ENCODE measurements at places on chromosomes 11 and 22.
A peak's percentile ranks its signal among the peaks of the same experiment; 100 is the strongest.

DNA sequence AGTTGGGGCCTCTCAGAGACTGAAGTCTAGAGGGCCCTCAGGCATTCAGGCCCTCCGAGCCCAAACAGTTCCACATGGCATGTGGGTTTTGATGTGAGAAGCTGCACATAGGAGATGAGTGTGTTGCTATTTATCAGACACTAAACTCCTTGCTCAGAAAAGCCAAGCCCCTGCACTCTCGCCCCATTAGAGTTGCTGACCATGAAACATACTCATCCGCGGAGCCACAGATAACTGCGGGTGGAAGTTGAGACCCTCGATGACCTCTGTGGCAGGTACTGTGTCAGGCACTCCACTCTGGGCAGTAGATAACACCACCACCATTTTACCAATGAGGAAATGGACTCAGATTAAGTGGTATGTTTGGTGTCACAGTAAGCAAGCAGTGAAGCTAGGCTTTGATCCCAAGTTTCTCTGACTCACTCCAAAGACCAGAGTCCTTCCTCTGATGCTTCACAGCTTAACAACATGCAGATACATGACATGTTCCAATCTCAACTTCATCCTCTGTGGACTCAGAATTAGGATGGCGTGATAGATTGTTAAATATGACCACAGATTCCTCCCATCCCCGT lies 202.1 kb downstream of the ADAMTS15 start:
- no peak for DNase-seq

GRCh38 chr22:28112548-28113043 lies 193.5 kb upstream of the PITPNB start:
- DNase-seq, result no peak

GRCh38 chr11:65778901-65779668 lies 1.7 kb downstream of the AP5B1 start:
- DNase-seq, result no peak

- no peak for DNase-seq
Measured at GRCh38 chr11:19218216-19218615, 16.4 kb upstream of the CSRP3 start.

DNA sequence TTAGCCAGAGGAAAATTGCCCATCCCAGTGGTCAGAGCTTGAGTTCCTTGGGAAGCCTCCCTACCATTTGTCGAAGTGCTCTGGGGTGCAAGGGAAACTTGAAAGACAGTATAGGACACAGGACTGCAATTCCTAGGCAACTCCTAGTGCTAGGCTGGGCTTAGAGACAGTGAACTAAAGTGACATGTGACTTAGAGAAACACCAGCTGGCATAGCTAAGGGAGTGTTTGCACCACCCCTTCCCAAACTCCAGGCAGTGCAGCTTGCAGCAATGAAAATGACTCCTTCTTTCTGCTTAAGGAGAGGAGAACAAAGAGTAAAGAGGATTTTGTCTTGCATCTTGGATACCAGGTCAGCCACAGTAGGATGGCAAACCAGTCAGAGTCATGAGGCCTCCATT lies 388.0 kb downstream of the DYNC2H1 start:
- no peak for DNase-seq

DNA sequence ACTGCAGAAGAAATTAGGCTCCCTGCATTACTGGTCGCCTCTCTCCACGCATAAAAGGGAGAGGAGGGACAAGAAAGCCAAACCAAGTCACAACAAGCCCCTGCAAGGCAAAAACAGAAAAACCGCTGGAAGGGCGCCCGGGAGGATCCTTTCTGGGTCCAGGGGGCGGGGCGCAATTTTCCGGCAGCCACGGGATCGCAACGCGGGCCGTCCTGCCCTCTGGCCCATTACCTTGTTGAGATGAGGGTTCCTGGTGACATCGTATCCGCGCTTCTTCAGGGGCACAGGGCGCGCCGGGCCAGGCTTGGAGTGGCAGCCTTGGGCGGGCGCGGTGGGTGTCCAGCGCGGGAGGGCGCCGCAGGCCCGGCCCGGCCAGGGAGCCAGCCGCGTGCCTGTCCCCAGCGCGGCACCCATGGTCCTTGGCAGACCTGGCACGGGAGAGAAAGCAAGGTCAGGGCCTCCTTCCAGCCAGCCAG lies 847 bp downstream of the ME3 start:
- DNase-seq, result peak; percentile 39

DNA sequence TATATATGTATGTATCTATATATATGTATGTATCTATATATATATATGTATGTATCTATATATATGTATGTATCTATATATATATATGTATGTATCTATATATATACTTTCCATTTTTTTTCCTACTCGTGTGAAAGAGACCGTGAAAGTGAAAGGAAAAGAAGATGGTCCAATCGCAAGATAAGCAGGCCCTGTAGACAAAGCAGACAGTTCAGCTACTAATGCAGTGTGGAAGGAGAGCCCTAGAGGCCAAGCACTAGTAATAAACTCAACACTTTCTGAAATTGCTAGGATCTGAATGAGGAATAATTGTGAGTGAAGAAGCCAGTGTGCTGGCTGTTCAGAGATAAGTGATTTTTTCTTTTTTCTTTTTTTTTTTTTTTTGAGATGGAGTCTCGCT lies 47.2 kb downstream of the MCHR1 start:
- DNase-seq, result no peak

DNA sequence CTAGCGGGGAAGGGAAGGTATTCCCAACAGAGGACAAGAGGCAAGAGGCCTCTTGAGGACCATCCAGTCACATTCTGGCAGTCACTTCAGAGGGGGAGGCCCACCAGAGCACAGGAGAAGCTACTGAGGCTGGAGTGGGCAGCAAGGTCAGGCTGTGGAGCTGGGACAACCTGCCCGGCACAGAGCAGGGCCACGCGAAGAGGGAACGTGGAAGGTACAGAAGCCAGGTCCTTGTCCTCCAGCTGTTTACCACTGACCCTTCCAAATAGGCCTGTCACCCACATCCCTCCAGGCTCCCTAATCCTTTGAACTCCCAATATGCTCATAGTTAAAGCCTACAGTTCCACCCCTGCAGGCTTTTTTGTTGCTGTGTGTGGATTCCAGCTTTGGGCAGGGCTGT lies 76.9 kb downstream of the IGLL1 start:
- DNase-seq, result no peak

- no peak for DNase-seq
Measured at GRCh38 chr11:111260811-111261210, 15.3 kb downstream of the POU2AF2 start.

GRCh38 chr22:42608823-42609361 lies 5.8 kb downstream of the POLDIP3 start:
- DNase-seq, result no peak

DNA sequence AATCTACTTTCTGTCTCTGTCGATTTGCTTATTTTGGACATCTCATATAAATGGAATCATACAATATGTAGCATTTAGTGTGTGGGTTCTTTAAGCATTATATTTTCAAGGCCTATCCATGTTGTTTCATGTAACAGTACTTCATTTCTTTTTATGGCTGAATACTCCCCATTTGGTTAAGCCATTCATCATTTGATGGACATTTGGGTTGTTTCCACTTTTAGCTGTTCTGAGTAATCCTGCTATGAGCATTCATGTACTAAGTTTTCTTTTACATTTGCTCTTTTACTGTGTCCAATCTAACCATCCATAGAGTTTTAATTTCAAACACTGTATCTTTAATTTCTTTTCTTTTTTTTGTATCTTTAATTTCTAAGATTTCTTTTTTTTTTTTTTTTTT lies 55.6 kb upstream of the SPTBN2 start:
- DNase-seq, result no peak

GRCh38 chr22:29816980-29817379 lies 21.1 kb downstream of the ASCC2 start:
- DNase-seq, result no peak

- no peak for DNase-seq
Measured at GRCh38 chr11:96113193-96113681, 189.3 kb upstream of the MTMR2 start.

DNA sequence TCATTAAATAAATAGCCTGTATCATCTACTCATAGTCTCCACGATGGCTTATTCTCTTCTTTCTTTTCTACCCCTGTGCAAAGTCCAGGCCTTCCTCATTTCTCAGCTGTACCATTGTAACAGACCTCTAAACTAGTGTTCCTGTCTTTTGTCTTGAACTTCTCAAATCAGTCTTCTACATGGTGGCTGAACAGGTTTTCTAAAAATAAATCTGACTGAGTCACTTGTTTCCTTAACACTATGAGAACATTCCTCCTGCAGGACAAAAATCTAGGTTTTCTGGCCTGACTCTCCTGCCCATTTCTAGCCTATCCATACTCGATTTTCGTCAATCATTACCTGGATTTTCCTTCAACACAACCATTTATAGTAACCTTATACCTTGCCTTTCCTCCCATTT lies 1080.8 kb upstream of the TENM4 start:
- no peak for DNase-seq

DNA sequence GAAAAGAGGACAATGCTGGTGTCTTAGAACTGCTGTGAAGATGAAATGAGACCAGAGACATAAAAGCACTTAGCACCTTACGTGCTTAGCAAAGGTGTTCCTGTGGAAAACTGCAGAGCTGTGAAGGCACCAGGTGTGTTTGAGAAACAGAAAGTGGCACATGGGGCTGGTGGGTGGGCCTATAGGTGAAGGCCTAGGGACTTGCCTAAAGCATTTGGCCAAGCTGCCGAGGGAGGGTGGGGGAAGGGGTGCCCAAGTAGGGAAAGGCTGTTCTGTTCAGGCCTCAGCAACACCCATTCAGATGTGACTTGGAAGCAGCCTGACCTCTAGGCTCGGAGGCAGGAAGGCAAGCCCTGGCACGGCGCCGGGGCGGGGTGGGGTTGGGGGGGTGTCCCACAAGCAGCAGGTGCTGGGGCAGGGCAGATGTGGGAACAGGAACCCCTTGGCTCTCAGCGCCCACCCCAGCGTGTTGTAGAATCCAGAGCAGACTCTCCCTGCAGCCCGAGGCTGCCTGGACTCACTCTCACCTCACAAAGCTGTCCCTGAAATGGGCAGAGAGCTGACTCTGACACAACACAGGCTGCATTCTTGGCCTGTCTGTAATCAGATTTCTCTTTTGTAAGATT lies 366.7 kb upstream of the NARS2 start:
- peak; percentile 27 for DNase-seq

- DNase-seq, result no peak
Measured at GRCh38 chr22:24358105-24358836, 69.1 kb upstream of the ADORA2A start.

- no peak for DNase-seq
Measured at GRCh38 chr22:40660730-40661129, 18.6 kb upstream of the MCHR1 start.

GRCh38 chr11:70467201-70468085 lies 69.1 kb downstream of the CTTN start:
- peak; percentile 59 for DNase-seq

DNA sequence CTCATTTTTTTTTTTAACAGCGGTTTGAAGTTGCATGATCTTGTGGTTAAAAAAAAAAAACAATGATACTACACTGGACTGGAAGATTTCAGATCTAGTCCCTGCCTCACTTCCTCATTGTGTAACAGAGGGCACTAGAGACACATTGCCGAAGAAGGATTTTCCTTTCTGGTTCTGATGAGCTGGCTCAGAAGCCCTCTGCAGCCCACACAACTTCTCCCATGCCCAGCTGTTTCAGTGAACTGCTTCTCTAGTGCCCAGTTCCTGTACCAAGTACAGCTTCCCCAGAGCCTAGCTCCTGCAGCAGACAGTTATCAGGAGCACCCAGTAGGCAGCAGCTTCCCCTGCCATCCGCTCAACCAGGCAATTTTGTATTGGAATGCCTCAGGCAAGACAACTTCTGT lies 29.5 kb upstream of the ANO5 start:
- DNase-seq, result no peak

DNA sequence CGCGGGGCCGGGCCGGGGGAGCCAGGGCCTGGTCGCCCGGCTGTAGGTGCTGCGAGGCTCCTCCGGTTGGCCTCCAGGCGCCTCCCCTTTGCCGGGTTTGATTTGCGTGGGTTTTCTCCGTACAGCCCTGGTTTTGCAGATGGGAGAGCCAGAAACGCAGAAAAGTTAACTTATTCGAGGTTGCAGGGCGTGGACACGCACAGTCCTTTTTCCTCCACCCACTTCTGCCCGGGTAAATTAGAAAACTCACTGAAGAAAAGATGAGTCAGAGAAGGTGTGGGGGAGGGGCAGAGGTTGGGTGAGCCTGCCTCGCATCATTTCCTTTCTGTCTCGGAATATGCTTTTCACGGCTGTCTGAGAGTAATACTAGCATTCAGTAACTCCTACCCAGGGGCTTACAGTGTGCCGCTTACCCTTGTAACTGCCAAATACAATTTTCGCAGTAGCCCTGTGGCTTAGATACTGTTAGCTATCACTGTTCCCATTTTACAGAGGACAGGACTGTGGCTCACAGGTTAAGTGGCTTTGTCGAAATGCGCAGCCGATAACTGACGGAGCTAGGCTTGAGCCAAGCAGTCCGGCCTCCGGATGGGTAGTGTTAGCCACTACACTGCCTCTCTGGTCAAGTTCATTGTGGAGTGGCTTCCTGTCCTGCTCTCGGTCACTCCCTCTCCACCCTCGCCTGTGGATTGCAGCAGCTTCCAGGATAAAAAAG lies 812 bp downstream of the FADD start:
- DNase-seq, result no peak

GRCh38 chr11:796565-797295 lies 1.4 kb downstream of the SLC25A22 start:
- DNase-seq, result no peak

GRCh38 chr11:94656968-94657367 lies 89.8 kb downstream of the PIWIL4 start:
- no peak for DNase-seq

DNA sequence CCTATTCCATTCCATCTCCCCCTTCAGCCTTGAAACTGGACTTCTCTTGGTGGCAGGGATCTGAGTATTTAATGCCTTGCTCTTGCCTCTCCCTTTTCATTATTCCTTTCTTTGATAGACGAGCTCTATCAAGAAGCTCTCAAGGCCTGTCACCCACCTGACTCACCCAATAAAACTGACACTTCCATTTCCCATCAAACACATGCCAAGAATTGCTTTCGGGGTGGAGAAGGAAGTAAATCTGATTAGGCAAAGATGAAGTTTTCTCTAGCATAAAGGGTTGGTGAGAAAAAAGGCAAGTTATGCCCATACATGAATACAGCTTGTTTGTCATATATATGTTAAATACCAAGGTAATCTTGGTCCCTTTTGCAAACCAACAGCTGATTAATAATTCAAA lies 34.9 kb upstream of the MYEOV start:
- no peak for DNase-seq

DNA sequence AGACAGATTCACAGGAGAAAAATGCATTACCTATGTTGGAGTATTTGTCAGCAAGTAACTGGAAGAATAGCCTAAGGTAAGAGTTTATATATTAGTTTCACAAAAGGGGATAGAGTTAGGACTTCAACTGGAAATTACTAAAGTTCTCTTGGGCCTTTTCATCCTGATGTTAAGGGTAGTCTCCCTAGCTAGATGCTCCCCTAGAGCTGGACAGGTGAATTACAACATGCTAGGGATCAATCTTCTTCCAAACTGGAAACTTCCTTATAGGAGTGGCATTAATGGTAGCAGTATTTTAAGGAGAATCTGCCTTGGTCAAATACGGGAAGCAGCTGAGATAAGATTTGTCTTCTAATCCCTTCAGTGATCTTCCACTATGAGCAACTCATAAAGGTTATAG lies 632.8 kb upstream of the RAG2 start:
- DNase-seq, result no peak

- no peak for DNase-seq
Measured at GRCh38 chr11:108196901-108197300, 25.5 kb downstream of the NPAT start.
